ENCODE measurements at places on chromosomes 2 and 18.

DNA sequence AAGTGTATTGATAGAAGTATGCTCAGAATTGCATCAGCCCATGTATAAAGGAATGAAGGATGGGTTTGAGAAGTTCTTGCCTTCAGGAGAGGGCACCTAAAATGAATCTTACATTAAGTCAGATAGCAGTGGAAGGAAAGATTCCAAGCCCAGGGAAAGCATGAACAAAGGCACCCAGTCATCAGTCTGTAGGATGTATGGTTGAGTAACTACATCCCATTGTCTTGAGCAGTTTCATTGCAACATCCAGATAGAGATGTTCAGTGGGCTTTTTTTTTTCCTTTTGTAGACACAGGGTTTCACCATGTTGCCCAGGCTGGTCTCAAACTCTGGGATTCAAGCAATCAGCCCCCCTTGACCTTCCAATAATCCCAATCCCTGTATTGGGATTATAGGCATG is 80.7 kb downstream of the ARHGAP28 start:
- DNase-seq, result no peak

DNA sequence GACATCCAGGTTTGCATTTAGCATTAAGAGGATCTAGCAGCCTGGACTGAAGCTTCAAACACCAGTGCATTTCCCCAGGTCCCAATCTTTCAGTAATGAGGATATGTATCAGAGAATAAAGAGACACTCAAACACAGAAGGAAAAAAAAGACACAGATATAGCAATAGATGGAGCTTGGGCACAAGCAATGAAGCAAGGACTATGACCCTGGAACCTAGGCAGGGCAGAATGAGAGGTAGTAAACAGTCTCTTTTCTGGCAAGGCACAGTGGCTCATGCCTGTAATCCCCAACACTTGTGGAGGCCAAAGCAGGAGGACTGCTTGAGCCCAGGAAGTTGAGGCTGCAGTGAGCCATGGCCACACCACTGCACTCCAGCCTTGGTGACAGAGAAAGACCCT is 80.7 kb upstream of the HNRNPA3 start:
- DNase-seq, result no peak

GRCh38 chr2:15686643-15687042 is 95.0 kb downstream of the DDX1 start:
- DNase-seq, result no peak

DNA sequence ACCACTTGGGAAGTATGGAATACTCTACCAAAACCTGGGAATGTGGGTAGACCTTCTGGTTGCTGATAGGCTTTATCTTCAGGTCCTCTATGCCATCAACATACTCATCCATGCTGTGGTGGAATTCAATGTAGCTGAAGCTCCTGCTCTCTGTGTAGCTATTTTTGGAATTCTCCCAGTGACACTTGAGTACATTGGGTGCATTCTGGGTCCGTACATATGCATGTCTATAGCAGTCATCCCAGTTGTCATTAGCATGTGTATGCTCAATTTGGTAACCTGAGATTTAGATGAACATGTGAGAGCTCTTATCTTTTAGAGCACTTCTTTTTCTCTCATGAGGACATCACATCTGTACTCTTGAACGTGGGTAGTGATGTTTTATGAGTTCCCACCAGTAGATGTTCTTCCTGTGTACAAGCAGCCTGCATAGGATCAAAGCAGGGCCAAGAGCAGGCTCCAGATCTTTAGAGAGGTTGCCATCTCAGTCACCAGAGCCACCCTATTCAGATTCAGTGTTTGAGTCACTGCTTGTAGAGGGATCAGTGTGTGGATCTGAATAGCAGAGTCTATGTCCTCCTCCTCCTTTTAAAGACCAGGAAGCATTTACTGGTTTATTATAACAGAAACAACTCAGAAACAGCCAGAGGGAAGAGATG is 65.9 kb downstream of the MGAT5 start:
- DNase-seq, result no peak

DNA sequence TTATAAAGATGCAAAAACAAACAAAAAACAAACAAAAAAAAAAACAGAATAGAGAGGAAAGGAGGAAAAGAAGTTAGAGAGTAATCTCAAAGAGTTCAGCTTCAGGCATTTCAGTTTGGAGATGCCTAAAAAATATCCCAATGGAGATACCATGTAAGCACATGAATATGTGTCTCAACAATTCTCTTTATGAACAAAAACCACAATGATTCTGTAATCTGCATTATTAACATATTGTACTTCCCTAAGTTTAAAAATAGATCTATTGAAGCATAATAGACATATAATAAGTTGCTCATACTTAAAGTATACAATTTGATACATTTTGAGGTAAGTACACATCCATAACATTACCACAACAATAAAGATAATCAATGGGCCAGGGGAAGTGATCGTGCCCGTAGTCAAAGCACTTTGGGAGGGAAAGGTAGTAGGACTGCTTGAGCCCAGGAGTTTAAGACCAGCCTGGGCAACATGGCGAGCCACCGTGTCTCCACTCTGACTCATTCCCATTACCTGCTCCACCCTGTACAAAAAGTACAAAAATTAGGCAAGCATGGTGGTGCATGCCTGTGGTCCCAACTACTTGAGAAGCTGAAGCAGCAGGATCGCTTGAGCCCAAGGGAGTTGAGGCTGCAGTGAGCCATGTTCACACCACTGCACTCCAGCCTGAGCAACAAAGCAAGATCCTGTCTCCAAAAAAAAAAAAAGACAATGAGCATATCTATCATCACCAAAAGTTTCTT is 158.9 kb downstream of the ATAD2B start:
- no peak for DNase-seq

GRCh38 chr2:107088156-107088555 is 202.2 kb upstream of the ST6GAL2 start:
- DNase-seq, result no peak

GRCh38 chr2:227855440-227855839 is 16.0 kb upstream of the DAW1 start:
- no peak for DNase-seq

DNA sequence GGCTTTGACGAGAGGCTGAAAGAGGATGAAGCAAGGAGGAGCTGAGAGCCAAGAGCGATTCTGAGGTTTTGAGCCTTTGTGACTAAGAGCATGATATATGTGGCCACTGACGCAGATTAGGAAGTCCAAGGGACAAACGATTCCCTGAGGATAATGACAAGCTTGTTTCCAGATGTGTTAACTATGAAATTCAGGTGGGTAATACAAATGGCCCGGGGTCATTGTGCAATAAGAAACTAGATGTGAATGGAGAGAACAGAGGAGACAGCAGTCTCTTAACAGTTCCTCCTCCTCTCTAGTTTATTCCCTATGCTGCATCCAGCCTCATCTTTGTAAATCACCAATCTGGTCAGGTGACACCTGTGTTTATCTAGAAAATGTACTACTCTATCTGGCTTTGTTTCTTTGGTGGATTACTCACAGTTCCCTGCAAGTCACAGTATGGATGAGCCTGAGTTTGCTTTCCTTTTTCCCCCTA is 84.2 kb downstream of the SOCS6 start:
- no peak for DNase-seq

GRCh38 chr18:67919316-67919715 is 402.8 kb upstream of the DSEL start:
- no peak for DNase-seq

- DNase-seq, result no peak
Observed at GRCh38 chr2:201262718-201263117, 2.4 kb downstream of the CASP8 start.

DNA sequence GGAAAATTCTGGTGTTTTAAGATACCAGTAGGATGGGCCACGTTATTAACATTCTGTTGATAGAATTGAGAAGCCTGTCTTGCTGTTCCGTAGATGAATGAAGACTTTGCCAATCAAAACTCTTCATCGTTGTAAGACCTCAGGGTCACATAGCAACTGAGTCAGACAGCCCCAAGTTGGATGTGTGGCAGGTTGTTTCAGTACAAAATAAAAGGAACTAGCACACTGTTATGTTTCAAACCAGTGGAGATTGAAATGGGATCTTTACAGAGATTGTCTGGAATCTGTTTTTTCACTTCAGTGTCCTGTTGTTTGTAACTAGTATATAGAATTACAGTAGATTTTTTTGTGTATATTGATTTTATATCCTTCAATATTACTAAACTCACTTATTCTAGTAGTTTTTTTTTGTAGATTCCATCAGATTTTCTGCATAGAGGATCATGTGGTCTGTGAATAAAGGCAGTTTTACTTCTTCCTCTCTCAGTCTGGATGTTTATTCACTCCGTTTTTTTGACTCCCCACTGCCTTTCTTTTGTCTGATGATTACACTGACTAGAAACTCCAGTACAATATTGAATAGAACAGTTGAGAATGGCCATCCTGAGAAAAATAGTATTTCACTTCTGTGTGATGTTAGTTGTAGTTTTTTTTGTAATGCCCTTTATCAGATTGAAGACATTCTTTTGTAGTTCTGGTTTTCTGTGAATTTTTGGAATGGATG is 22.7 kb downstream of the EPC2 start:
- DNase-seq, result no peak

GRCh38 chr2:224426656-224427055 is 24.7 kb upstream of the FAM124B start:
- no peak for DNase-seq

- DNase-seq, result no peak
Observed at GRCh38 chr2:108632332-108633160, 86.7 kb upstream of the RANBP2 start.

DNA sequence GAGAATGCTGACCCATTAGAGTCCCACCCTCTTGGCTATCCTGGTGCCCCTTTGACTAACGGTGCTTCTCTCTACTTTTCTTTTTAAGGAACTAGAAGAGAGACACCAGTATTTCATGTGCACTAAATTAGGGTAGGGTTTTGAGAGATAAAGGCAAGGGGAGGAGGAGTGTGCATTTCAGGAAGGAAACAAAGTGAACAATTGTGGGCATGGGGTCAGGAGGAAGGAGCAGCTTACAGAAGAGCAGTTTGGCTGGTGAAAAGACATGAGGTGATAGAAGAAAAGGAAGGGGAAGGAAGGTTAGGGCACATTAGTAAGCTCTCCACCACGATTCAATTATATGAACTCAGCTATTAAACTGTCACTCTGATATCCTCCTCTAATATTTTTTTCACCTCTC is 105.8 kb upstream of the CTAGE1 start:
- DNase-seq, result no peak

DNA sequence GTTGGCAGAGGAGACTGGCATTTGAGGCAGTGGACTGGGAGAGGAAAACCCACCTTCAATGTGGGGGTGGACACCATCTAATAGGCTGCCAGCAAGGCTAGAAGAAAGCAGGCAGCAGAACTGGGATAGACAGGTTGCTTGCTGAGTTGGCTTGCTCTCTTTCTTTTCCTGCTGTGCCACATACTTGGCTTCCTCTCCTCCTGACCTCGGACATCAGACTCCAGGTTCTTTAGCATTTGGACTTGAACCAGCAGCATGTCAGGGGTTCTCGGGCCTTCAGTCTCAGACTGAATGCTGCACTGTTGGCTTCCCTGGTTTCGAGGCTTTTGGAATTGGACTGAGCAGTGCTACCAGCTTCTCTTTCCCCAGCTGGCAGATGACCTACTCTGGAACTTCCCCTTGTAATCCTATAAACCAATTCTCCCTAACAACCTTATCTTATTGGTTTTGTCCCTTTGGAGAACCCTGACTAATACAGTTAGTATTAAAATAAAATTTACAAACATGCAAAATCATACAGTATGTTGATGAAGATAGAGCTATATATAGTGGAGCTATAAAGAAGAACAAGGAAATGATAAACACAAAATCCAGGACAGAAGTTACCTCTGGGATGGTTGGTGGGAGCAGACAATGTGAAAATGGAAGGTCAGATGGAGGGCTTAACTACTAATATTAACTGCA is 15.9 kb downstream of the DSEL start:
- no peak for DNase-seq

- no peak for DNase-seq
Observed at GRCh38 chr18:55226044-55226443, 266.8 kb upstream of the CCDC68 start.

DNA sequence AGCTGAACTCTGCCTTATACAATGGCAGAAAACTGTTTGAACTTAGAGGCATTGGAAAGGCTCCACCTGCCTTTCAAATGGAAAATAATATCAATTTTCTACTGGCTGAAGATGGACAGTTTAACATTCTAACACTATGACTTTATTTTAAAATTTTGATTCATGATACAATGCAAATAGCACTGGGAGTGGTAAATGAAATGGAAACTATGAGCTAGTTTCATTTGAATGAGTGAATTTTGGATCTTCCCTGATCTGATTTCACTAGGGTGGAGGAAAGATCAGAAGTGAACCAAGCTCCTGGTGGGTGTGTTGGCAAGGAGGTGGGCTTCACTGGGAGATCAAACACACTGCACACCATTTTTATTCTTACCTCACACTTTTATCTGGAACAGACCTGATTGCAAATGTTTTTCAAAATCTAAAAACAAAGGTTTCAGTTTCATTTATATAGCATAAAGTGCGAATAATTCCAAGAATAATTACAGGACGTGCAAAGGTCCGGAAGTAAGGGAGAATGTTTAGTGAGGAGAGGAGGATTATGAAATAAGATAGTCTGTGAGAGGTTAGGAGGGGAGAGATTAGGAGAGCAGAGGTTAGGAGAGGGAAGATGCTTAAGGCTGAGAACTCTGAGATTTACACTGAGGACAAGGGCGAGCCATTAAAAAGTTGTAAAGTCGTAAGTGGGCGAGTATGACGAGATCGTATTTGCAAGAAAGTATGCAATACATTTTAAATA is 18.6 kb upstream of the MBP start:
- DNase-seq, result no peak

DNA sequence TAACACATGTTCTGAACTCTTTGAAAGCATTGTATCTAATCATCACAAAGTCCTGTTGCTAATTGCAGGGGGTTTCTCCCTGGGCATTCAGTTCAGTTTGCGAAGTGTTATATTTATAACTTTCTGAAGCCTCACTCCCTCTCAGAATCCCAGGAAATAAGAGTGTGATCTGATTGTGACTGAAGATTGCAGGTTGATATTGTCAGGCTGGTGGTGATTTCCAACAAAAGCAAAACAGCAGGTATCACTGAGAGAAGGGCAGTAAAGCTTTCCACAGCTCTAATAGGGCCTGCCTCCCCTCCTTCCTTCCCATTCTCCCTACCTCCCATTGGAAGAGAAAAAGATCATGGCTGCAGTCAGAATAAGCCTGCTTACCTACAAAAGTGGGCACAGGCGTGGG is 466.7 kb upstream of the FSHR start:
- DNase-seq, result no peak

Data from GM10248 (cell line).